Stimulated activated CD8-positive, alpha-beta memory T cell treated with anti-CD3 and anti-CD28 coated beads, Interleukin-4, amount 100 ng/mL, for 4 hours (primary cell): ENCODE measurements at places on chromosomes 4 and X.

GRCh38 chr4:123936621-123937043 is 540.0 kb downstream of the SPRY1 start:
- no peak for DNase-seq

DNA sequence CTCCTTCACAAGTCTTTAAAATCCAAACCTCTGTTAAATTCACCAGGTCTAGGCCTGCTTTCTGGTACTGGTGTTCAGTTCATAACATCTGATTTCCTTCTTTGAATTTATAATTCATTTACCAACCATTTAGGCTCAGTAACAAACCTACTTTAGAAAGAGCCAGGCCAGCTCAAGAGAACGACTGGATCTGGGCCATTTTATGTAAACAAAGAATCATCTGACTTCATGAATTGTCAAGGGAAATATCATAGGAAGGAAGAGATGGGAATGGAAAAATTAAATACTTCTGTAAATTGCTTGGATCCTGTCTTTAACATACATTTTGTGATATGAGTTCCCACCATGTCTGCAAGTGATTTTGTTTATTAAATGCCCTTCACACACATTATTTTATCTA is 36.5 kb downstream of the DCHS2 start:
- DNase-seq, result no peak

GRCh38 chr4:80431203-80431965 is 95.9 kb downstream of the CFAP299 start:
- DNase-seq, result no peak

- no peak for DNase-seq
These were observed 118.5 kb downstream of the WDFY3 start for GRCh38 chr4:84847978-84848377.

DNA sequence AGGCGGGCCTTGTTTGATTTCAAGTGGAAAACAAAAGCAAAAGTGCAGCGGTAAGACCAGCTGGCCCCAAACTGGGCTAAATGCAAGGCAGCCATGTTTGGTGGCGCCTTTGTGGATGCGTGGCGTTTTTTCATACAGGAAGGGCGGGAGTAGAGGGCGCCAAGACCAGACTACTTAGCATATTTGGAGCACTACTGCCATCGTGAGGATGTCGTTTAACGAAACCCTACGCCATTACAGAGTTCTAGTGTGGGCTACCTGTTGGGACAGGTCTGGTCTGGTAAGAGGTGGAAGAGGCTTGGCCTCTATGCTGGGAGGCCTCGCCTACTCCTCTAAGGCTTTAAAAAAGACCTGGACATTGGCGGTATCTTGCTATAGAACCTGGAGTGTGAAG is 230.7 kb upstream of the STK26 start:
- no peak for DNase-seq

DNA sequence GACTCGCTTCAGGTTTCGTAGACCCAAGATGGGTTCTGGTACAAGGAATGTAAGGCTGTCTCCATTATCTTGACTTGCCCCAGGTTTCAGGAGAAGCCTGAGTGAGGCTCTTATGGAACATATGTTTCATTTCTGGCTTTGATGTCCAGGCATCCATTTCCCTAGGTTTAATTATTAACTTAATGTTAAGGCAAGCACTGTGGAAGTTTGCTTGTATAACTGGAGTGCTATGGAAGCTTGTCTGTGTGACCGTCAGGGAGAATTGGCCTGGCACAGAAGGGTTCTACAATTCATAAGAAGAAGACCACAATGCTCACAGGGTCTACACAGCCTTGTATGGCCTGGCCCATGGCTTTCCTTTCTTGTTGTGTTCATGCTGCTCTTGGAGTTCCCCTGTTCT is 47.2 kb upstream of the PPP1R2C start:
- no peak for DNase-seq

DNA sequence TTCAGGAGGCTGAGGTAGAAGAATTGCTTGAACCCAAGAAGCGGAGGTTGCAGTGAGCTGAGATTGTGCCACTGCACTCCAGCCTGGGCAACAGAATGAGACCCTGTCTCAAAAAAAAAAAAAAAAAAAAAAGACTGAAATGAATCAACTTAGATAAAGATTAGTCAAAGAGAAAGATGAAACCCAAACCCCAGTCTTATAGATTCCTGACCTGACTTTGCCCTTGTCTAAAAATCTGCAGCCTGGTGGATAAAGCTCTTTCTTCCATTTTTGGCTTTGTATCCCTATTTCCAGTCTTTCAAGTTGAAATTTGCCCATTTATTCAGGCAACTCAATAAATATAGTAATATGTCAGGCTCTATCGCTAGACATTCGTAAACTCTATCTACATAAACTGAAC is 39.3 kb upstream of the SPINK2 start:
- no peak for DNase-seq
